Activated CD4-positive, alpha-beta T cell treated with anti-CD3 and anti-CD28 coated beads for 36 hours (primary cell): ENCODE measurements at places on chromosomes 4 and X. TPM values are rescaled to one million over a fixed set of nuclear protein-coding genes. Genes with fewer than 3 reads are reported as not detected.

MAGEC3 gene
- total RNA-seq: not detected

FGG gene
- total RNA-seq: not detected

ASB12 gene
- not detected for total RNA-seq

PHEX gene
- total RNA-seq: 3.0 TPM

PNMA6A gene
- 0.30 TPM for total RNA-seq

FGF5 gene
- total RNA-seq: not detected
